ENCODE measurements at places on chromosomes 5 and 9. TPM values are rescaled to one million over a fixed set of nuclear protein-coding genes. Genes with fewer than 3 reads are reported as not detected.

The SLC6A19 gene
- total RNA-seq = 0.08 TPM

The RPL7A gene
- total RNA-seq = 3,411 TPM

The SPRY4 gene
- total RNA-seq = 9.7 TPM

The CCNI2 gene
- not detected for total RNA-seq

The LHX6 gene
- 1.1 TPM for total RNA-seq

The PCDHAC1 gene
- 3.0 TPM for total RNA-seq

The POU5F2 gene
- not detected for total RNA-seq

The MED10 gene
- 82.2 TPM for total RNA-seq

The HMGCS1 gene
- total RNA-seq = 56.3 TPM

The CCNJL gene
- total RNA-seq = 12.3 TPM

The CNTNAP3 gene
- 11.0 TPM for total RNA-seq

The EIF4E1B gene
- total RNA-seq = not detected

The ADCY2 gene
- total RNA-seq = not detected

The FAM78A gene
- 0.26 TPM for total RNA-seq

The ANKRD20A1 gene
- 1.5 TPM for total RNA-seq

The LCN9 gene
- not detected for total RNA-seq

The LCN1 gene
- not detected for total RNA-seq

The APBA1 gene
- total RNA-seq = 0.13 TPM

The CREBRF gene
- total RNA-seq = 2.3 TPM

The ATP10B gene
- total RNA-seq = not detected

The PPIC gene
- 16.5 TPM for total RNA-seq

Data from A549 treated with GW870086 at 1 μM for 4 hours (cell line).